Regular cardiac myocyte (primary cell): ENCODE measurements at places on chromosomes 7 and 10. TPM values are rescaled to one million over a fixed set of nuclear protein-coding genes. Genes with fewer than 3 reads are reported as not detected.

AVPI1 gene
- 15.3 and 27.6 TPM in 2 replicates for total RNA-seq

ORAI2 gene
- 34.4 and 74.2 TPM in 2 replicates for total RNA-seq

DENND2A gene
- 0.96 and 11.3 TPM in 2 replicates for total RNA-seq

LIPF gene
- total RNA-seq: not detected in 2 replicates

NKX1-2 gene
- not detected in 2 replicates for total RNA-seq

IMMP2L gene
- total RNA-seq: 5.9 and 18.6 TPM in 2 replicates

LRMDA gene
- 0.38 and 2.0 TPM in 2 replicates for total RNA-seq

ABCB1 gene
- total RNA-seq: 1.2 and 2.0 TPM in 2 replicates

ABCB4 gene
- total RNA-seq: under 0.01 and 0.28 TPM in 2 replicates

OR2A42 gene
- under 0.01 TPM in 1 of 2 replicates, not detected in the other for total RNA-seq

ZNF736 gene
- 10.7 and 13.0 TPM in 2 replicates for total RNA-seq

MASTL gene
- 10.4 and 20.7 TPM in 2 replicates for total RNA-seq

SYNPO2L gene
- total RNA-seq: under 0.01 TPM in 2 replicates

CLCN1 gene
- total RNA-seq: not detected in 2 replicates

GPNMB gene
- total RNA-seq: 6.7 and 50.5 TPM in 2 replicates

SPDYE3 gene
- not detected in 2 replicates for total RNA-seq

SLC39A12 gene
- not detected in 2 replicates for total RNA-seq

INA gene
- total RNA-seq: 1.1 and 1.2 TPM in 2 replicates

NPC1L1 gene
- total RNA-seq: under 0.01 TPM in 2 replicates

CCL24 gene
- not detected in 2 replicates for total RNA-seq

NRBF2 gene
- total RNA-seq: 25.9 and 34.7 TPM in 2 replicates

LYZL2 gene
- not detected in 2 replicates for total RNA-seq

HOXA5 gene
- total RNA-seq: 0.77 and 0.85 TPM in 2 replicates
